Posterior cingulate gyrus (tissue), 11 donors: ENCODE measurements at places on chromosomes 7 and 10.

- DNase-seq, result no peak
Observed at GRCh38 chr7:130966246-130967009, 232.4 kb upstream of the KLF14 start.

- peak; percentile 39 for DNase-seq
Observed at GRCh38 chr7:45215601-45216062, 58.0 kb downstream of the RAMP3 start.

DNA sequence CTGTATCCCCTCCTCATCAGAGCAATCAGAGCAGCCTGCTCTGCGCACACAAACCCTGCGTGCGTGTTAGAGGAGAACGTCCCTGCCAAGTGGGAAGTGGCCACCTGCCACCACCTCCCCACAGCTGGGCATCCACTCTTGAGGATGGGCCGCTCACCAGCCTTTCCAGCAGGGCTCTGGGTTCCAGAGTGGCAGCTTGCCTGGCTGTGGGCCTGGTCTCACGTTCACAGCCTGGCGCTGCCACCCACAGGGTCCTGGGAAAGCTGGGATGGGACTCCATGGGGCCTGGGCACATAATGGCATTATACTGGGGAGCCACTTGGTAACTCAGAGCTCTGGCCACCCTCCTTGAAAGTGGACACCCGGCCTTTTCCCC lies 151.1 kb upstream of the PPP2R2D start:
- no peak for DNase-seq

GRCh38 chr10:112756235-112756527 lies 193.9 kb upstream of the TCF7L2 start:
- no peak for DNase-seq

DNA sequence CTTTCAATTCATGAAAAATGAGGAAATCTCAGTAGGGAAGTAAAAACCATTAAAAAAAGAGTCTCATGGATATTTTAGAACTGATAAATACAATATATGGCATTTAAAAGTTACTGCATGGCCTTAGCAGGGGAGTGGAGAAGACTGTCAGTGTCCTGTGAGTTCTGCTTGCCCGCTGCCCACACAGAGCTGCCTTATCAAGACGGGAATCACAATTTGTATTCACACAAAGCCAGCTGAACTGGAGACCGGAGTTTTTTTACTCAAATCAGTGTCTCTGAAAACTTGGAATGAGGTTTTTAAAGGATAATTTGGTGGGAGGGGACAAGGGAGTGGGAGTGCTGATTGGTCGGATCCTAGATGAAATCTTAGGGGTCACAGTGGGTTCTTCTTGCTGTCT lies 17.1 kb downstream of the LANCL2 start:
- DNase-seq, result no peak

DNA sequence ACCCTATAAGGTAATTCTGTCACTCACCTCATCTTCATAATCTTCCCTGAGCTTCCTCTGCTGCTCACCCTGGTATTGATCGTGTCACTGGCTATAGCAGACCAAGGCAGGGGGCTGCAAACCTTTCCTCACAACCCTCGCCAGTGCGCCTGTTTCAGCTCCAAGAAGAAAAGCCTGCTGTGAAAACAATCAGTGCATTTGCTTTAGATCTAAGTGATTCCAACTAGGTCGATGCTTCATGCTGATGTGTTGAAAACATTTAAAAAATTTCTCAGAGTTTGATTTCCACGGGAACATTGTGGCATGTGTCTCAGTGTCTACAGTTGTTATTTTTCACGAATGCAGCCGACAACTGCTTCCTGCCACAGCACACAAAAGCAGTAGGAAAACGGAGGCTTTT lies 27.3 kb downstream of the POU6F2 start:
- DNase-seq, result no peak

DNA sequence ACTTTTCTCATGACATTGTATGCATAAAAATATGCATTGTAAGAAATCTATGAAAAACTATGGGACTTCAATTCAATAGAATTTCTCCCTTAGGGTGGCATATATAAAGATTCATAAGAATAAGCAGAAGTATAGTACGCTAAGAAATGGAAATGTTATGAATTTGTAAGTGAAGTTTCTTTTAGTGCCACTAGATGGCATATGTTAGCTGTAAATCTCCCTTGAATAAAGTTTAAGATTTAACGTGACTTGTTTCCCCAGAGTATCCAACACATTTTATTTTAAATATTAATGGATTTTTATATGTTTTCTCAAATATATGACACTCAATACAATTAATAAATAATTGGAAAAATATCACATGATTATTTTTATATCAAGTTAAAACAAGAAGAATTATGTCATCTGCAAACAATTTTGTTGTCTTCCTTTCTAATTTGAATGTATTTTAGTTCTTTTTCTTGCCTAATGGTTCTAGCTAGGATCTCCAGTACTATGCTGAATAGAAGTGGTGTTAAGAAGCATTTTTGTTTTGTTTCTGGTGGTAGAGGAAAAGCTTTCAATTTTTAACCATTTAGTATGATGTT lies 287.2 kb downstream of the HGF start:
- no peak for DNase-seq

GRCh38 chr10:14456870-14457266 lies 126.1 kb upstream of the FRMD4A start:
- no peak for DNase-seq

DNA sequence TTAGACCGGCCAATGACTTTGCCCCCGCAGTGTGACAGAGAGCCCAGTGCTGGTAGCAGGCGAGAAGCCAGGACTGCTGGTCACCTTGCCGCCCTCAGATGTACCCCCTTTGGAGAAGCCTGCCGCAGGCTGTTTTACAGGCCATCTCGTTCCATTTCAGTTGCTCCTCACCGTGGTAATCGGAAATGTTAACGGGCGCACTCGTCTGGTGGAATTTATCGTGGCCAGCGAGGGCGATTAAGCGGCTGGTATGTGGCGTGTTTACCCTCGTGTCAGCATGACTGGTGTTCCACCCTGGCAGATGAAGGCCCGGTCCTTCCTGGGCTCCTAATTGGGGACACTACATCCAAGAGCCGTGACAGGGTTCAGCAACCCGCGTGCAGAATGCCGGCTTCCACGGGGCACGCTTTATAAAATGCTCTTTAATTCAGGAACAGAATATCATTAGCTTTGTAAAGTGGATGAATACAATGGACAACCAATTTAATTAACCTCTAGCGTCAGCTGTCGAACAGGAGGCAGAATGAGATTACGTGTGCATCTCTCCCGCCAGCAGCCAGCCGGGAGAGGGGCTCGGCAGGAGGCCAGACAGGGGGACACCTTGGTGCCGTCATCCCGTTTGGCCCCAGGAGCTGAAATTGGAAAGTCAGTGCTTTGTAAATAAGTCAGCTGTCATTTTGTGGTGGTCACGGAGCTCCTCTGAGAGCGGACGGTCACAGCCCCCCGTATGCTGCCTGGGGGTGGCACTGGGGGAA lies 108.3 kb downstream of the NKX6-2 start:
- peak; percentile 76 for DNase-seq

DNA sequence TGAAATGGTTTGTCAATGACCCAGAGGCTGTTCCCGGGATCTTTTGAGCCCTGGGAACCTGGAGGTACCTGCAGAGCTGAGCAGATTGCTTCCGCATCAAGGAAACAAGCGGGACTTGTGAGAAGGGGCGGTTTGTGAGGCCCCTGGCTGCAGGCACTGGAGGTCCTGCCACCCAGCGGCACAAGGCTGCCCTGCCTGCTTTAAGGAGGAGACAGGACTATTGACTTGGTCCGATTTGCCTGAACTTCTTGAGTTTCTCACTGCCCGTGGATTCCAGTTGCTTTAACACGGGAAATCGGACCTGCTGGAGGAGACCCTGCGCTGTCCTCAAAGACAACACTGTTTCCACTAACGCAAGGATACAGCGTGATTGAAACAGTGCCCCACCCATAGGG lies 130.1 kb downstream of the DNAJB6 start:
- no peak for DNase-seq

DNA sequence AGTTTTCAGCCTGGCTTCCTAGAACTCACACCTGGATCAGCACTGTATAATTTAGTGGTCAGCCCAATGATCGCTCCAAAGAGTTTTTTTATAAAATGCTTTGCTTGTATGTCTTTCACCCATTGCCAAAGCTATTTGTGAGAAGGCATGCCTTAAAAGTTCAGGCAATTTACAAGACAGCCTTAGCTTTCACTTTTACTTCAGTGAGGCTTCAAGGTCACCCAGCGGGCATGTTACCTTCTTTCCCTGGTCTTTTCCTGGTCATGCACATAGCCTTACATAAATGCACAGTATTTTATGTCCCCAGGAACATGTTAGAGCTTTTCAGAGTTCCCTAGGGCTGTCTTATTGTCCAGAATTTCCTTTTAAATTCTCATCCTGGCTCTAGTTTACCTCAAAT lies 179.9 kb upstream of the TMEM72 start:
- no peak for DNase-seq
